ENCODE measurements at places on chromosomes 16 and 17.

- no peak for DNase-seq
Measured at GRCh38 chr16:89026121-89026612, 49.2 kb upstream of the CBFA2T3 start.

DNA sequence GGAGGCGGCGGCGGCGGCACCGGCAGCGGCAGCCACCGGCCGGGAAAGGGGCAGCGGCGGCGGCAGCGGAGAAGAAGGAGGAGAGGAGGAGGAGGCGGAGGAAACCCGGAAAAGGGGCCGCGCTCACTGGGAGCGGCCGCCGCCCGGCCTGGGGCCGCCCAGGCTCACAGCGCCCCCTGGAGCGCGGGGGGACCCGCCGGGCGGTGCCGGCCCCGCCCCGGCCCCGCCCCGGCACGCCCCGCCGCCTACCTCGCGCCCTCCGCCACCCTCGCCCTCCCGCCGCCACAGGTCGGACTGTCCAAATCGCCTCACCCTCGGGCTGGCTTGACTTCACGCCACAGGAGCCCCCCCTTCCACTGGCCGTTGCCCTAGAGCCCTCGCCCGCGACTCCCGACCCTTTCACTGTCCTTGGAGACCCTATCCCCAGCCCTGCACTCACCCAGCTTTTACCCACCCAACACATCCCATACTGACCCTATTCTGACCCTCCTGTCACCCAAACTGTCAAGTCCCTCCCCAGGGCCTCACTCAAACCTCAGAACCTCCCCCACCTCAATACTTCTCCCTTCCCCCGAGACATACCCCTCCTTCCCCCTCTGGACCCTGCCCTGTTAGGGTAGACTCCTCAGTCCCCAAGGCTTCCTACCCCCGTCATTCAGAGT lies at the start of gene CSNK2A2:
TSS of gene CSNK2A2 (minus strand) at position 85 of the 662 bp plus-strand sequence. CDS start 370 bp downstream, outside the sequence.
- DNase-seq = no peak

DNA sequence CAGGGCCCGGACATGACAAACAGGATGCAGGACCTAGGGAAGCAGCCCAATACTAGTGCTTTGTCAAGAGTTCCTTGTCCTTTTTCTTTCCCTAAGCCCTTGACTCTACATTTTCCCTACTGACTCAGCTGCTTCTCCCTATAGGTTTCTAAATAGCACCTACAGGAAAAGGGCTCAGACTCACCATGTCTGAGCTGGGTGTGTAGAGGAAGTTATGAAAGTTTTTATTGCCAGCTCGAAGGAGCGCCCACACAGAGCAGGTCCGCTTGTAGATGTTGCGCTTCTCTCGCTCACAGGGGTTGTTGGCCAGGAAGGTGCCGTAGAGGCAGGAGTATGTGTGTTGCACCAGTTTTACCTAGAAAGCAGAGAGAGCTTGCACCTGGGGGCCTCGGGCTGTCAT lies 10.6 kb downstream of the MTMR4 start:
- no peak for DNase-seq

- DNase-seq = no peak
Measured at GRCh38 chr17:46730679-46731078, 87.8 kb downstream of the WNT3 start.

DNA sequence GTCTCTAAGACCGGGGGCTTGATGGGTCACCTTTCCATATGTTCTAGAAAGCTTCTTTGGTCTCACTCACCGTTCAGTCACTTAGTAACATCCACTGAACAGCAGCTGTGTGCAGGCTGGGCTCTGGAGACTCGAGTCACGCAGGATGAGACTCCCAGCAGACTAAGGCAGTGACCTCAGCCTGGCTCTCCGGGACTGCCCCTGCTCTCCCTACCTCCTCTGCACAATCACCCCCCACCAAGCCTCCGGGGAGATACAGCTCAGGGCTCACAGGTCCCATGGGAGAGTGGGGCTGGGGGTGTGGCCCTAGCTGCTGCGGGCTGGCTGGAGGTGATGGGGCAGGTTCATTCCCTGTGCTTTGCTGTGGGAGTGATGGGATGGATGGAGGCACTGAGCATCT lies 14.1 kb downstream of the FLYWCH2 start:
- no peak for DNase-seq

DNA sequence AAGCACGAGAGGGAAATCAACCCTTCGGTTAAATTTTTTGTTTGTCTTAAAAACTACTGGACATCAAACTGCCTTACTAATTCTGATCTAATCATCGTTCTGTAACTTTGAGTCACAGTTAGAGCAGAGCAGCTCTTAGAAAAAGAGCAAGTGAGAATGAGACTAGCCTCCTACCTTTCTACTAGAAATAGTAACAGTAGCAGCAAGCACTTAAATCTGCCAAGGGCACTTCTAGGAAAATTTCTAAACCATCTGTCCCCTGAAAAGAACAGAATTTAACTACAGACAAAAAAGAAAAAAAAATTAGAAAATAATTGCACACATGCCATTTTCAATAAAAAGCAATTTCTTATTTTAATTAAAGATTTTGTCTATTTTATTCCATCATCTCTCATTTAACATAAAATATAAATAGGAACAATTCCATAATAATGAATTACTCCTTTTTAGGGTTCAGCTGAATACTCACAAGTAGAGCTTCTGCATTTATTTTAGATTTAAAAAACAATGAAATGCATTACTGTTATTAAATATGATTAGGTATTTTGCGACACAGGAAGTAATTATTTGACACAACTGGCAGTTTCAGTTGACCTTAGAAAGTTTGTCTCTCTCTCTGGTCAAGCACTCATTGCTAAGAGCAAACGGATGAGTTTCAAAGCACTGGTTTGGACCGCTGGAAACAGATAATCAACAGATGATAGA lies 250.8 kb upstream of the SOX9 start:
- DNase-seq = no peak

GRCh38 chr17:56471696-56472095 lies 121.8 kb upstream of the NOG start:
- no peak for DNase-seq

GRCh38 chr17:46212634-46213435 lies 19.6 kb upstream of the KANSL1 start:
- no peak for DNase-seq

Measured in NCI-H1436 treated with DMSO at 0.1 percent for 48 hours (cell line).